ENCODE measurements at places on chromosomes 7 and 10. TPM values are rescaled to one million over a fixed set of nuclear protein-coding genes. Genes with fewer than 3 reads are reported as not detected.

DNA sequence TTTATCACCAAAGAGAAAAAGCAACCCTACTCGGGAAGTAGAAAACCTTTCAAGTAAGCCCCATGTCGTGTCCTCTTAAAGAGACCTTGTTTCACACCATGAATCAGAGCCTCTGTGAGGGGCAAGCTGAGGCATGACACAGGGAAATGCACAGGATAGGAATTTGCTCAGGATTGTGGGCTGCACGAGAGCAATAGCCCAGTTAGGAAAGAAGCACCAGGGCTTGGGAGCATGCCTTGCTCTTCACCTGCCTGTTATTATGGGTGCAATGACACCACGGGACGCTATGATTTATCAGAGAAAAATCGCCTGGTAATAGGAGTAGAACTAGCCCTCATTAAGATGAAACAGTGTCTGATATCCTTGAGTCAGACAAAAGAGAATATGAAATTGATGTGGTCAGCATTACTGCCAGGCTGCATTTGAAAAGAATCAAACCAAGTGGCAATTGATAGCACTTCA is 562.9 kb upstream of the NRP1 start:
- no peak for DNase-seq
- H3K36me3 ChIP-seq = no peaks in the 10 kb centered on the region
- H3K27ac ChIP-seq = no peak overlapping the region
- no peaks in the 10 kb centered on the region for H3K27me3 ChIP-seq

The CPA2 gene
- total RNA-seq = 2.4 TPM

DNA sequence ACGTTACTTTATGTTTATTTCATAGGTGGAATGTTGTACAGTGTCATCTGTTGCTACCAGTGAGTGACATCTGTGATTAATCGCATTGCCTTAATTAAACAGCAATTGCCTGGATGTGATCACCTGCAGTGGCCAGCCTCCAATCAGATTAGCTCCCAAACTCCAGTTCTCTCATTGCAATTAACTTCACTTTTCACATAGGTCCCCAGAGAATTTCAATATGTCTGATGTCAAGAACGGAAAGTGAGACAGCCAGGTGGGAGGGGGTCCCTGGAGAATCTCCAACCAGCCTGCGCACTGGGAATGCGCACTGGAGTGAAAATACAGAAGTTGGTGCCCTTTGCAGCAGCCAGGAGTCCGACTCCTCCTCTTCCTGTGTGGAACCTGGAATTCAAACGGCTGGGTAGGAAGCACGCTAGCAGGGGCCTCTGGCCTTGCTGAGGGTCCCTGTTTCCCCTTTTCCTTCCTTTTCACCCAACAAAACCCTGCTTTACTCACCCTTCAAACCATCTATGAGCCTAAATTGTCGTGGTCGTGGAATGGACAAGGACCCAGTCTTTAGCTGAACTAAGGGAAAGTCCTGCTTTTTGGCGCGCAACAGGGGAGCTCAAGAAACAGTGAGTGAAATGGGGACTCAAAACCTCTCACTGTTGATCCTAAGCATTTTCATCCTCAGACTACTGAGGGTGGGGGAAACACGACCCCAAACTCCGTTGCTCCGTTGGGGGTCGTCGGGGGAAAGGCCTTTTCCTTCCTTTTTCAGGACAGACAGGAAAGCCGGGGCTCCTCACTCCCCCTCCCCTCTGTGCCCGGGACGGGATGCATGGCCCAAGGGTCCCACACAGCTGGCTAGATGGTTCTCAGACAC is 1355.5 kb upstream of the LRRTM3 start:
- no peaks in the 10 kb centered on the region for H3K27me3 ChIP-seq
- DNase-seq = peak; percentile 76
- H3K4me3 ChIP-seq = peak overlapping the region; percentile 50
- no peak overlapping the region for H3K27ac ChIP-seq

- H3K4me1 ChIP-seq = peaks cover 33% of the 10 kb centered on the region
- no peaks in the 10 kb centered on the region for H3K27me3 ChIP-seq
- no peak overlapping the region for H3K4me3 ChIP-seq
- DNase-seq = no peak
These were observed 161.8 kb downstream of the SKIDA1 start for GRCh38 chr10:21363731-21364104.

The FAM131B gene
- total RNA-seq = 1.2 TPM

DNA sequence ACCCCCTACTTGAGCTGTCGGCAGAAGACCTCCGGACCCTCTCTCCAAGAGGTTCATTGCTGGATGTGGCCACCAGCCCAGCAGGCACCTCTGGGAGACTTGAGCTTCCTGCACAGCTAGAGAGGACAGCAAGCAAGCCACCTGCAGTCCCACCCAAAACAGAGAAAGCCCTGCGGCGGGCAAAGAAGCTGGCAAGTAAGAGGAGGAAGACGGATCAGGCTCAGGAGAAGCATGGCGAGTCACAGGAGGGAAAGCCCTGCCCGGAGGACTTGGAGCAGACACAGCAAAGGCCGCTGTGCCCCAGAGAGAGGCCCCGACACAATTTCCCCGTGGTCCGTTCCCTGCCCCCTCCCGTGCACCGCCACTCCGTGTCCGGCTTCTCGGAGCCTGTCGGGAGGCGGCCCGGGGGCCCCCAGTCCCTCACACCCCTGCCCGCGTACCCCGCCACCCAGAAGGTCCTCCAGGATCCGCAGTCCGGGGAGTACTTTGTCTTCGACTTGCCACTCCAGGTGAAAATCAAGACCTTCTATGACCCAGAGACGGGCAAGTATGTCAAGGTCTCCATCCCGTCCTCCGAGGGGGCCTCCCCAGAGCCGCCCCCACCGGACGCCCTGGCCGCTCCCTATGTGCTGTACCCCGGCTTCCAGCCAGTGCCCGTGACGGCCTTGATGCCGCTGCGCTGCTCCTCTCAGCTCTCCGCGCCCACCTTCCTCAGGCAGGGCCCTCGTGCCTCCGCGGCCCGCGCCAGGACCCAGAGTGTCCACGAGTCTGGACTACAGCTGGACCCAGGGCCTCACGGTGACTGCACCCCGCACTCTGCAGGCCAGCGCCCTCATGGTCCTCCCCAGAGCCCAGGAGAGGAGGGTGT is 27.2 kb downstream of the C10orf71 start:
- DNase-seq = no peak
- H3K27me3 ChIP-seq = no peaks in the 10 kb centered on the region
- H3K27ac ChIP-seq = no peak overlapping the region

DNA sequence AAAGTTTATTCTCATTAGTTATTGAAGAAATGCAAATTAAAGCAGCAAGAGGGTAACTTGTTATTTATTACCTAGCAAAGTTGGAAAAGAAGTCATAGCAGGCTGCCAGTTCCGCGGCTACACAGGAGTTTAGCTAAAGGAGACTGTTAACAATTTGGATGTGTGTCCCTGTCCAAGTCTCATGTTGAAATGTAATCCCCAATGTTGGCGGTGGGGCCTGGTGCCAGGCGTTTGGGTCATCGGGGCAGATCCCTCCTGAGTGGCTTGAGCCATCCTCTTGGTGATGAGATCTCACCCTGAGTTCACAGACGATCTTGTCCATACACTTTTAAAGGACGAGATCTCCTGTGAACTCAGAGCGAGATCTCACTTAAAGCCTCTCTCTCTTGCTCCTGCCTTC is 608.3 kb downstream of the SH2D4B start:
- H3K36me3 ChIP-seq = no peaks in the 10 kb centered on the region
- H3K27me3 ChIP-seq = no peaks in the 10 kb centered on the region
- no peak overlapping the region for H3K27ac ChIP-seq

DNA sequence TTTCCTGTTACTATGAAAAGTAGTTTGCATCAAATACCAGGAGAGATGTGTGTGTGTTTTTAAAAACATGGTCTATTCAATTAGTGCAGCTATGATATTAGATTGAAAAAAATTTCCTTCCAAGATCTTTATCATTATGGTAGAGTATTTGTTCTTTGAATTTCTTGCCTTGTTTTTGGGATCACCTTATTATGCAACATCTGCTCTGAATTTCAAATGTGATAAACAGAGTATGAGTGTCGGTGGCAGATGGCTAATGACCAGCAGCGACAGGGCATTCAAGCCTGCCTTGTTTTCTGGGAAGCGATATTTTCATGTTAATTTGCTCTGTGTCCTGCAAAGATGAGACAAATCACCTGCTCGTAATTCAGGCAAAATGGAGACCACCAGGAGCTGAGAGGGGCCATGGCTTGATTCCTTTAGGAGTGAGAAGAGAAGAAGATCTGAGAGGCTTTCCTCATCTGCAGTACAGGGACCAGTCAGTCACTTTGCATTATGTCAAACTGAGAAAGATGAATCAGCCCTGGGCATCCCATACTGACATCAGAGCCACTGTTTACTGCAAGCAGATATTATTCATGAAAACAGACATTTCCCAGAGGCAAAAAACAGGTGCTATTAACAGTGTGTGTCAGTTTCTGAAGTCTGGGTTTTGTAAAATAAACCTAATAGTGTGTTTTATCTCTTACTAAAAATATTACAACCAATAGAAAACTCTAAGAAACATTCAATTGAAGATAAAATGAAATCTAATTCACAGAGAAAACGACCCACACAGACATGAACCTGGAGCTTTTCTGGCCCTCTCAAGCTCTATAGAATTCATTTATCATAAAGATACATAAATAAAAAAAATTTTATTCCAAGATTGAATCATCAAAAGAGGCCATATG is 67.6 kb downstream of the CDK6 start:
- no peaks in the 10 kb centered on the region for H3K36me3 ChIP-seq
- DNase-seq = no peak
- no peaks in the 10 kb centered on the region for H3K4me1 ChIP-seq
- H3K4me3 ChIP-seq = no peak overlapping the region
- no peak overlapping the region for H3K27ac ChIP-seq

The CALCR gene
- total RNA-seq = 0.31 TPM

- no peak overlapping the region for H3K4me3 ChIP-seq
- H3K27ac ChIP-seq = no peak overlapping the region
- peaks cover 4% of the 10 kb centered on the region for H3K4me1 ChIP-seq
- DNase-seq = no peak
These were observed 76.0 kb downstream of the DIP2C start for GRCh38 chr10:613271-614138.

The ZNF789 gene
- 26.2 TPM for total RNA-seq

The LRIT1 gene
- total RNA-seq = 6.6 TPM

DNA sequence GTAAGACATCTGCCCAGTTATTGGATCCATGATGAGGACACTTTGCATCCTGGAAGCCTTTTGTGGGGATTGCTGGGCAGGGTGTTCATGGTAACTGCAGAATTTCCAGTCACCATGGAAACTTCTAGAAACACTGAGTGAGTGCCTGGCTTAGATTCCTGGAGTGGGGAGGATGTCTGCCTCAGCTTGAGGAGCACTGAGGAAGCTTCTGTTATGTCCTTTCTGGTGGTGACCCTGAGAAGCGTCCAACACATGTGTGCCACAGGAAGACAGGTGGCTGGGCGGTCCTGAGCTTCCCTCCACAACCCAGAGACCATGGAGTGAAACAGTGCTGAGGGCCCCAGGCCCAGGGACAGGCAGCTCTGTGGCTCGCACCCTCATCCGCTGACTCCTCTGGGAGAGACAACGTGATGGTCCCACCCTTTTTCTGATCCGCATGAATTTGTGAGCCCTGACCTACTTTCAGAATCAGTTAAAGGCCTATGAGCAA is 191.8 kb upstream of the CXCL12 start:
- H3K4me3 ChIP-seq = no peak overlapping the region
- H3K4me1 ChIP-seq = peaks cover 9% of the 10 kb centered on the region
- no peaks in the 10 kb centered on the region for H3K36me3 ChIP-seq
- H3K27me3 ChIP-seq = no peaks in the 10 kb centered on the region

GRCh38 chr10:96587264-96588059 is 650 bp upstream of the TM9SF3 start:
- peak overlapping the region; percentile 97 for H3K27ac ChIP-seq
- DNase-seq = peak; percentile 61
- H3K27me3 ChIP-seq = no peaks in the 10 kb centered on the region
- H3K4me3 ChIP-seq = peak overlapping the region; percentile 99

DNA sequence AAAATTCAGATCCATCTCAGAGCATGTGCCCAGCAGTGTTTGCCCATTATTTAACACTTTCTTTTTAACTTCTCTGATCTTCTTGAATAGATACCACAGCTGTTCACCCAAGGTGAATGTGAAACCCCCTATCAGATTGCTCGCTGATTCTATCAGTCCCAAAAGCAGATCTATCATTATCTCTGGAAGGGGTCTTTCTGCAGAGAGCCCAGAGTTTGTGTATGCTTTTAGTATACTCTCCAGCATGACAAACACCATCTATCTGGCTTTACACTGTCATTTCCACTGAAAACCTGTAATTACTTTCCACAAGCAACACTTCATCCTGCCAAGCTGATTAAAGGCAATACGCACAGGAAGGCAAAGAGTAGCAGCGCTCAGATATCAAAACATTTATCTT is 168.2 kb downstream of the CACNA2D1 start:
- H3K27ac ChIP-seq = no peak overlapping the region
- H3K4me1 ChIP-seq = no peaks in the 10 kb centered on the region
- DNase-seq = no peak
- H3K4me3 ChIP-seq = no peak overlapping the region
- no peaks in the 10 kb centered on the region for H3K36me3 ChIP-seq
- no peaks in the 10 kb centered on the region for H3K27me3 ChIP-seq

DNA sequence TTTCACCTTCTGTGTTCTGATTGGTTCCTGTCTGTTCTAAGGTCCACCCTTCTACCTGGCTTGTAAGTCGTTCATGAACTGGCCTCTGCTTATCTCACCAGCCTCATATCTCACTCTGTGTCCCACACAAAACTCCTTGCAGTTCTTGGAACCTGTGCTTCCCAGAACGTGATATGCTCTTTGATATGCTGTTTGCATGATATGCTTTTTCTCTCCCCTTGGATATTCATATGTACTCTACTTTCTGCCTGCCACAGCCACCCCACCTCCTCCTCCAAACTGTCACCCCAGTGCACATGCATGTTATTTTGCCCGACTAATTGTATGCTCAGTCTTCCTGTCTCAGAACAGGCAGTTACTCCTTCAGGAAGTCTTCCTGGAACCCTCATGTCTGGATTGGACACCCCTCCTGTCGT is 1.9 kb upstream of the ITPRIP start:
- H3K4me1 ChIP-seq = peaks cover 33% of the 10 kb centered on the region
- peak overlapping the region; percentile 97 for H3K27ac ChIP-seq
- H3K36me3 ChIP-seq = no peaks in the 10 kb centered on the region
- no peaks in the 10 kb centered on the region for H3K27me3 ChIP-seq
- DNase-seq = no peak

DNA sequence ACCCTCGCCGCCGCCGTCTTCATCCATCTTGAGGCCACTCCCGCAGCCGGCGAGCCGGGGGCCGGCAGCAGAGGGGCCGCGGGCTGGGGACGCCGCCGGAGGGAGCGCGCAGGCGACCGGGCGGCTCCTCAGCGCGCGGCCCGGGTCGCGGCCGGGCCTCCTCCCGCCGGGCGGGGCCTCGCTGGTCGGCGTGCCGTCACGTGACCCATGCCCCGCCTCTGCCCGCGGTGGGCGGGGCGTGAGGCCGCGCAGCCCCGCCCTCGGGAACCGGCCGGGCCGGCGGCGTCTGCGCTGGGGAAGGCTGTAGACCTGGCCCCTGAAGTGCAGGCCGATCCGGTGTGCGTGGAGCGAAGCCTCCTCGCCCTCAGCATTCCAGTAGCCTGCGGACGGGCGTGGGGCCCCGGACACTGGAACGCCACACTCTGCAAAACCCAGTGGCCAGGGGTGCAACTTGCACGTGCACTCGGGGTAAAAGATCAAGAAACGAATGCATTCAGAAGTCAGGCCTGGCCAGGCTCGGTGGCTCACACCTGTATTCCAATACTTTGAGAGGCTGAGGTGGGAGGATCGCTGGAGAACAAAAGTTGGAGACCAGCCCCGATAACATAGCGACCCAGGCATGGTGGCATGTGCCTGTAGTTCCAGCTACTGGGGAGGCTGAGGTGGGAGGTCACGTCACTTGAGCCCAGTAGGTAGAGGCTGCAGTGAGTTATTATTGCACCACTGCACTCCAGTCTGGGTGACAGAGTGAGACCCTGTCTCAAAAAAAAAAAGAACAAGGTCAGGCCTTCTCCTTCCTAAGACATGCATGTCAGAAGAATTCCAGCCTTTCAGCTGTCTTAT is at the start of gene CYTH3:
Gene CYTH3, minus strand, starts transcription at position 144 of the 843 bp plus-strand sequence. Its CDS starts 117 bp downstream, at position 27.
- peak within 1 kb of the TSS; percentile 86 for H3K4me3 ChIP-seq
- H3K4me1 ChIP-seq = peaks cover 31% of the 10 kb centered on the region
- H3K27ac ChIP-seq = no peak within 1 kb of the TSS
- DNase-seq = peak; percentile 82
- H3K36me3 ChIP-seq = no peaks in the 10 kb centered on the region
